ENCODE measurements at places on chromosomes 11 and 22.
A peak's percentile ranks its signal among the peaks of the same experiment; 100 is the strongest.

GRCh38 chr11:19673924-19674729 is 38.5 kb upstream of the NAV2 start:
- DNase-seq: peak; percentile 68

- no peak for DNase-seq
Observed at GRCh38 chr11:62132191-62132590, 8.4 kb downstream of the INCENP start.

DNA sequence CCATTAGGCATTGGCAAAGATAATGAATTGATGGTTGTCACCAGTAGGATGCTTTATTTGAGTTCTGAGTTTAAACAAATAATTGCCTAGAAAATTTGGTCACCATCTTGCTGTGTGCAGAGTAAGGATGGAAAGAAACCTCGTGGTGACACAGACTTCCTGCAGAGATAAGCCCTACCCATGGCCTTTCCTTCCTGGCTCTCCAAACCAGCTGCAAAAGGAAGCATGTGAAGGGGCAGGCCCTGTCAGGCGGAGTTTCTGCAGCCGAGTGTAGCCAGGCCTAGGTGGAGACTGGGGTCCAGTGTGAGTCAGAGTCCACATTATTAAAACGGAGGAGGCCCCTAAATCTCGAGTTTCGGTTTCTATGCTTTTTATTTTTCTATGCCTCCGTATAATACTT is 83.1 kb upstream of the ADSL start:
- DNase-seq: no peak

- DNase-seq: no peak
Observed at GRCh38 chr11:9761441-9761945, 97.6 kb downstream of the SWAP70 start.

- no peak for DNase-seq
Observed at GRCh38 chr11:101612481-101612880, 28.7 kb upstream of the TRPC6 start.

GRCh38 chr22:39480557-39480956 is 21.5 kb upstream of the MIEF1 start:
- DNase-seq: no peak

DNA sequence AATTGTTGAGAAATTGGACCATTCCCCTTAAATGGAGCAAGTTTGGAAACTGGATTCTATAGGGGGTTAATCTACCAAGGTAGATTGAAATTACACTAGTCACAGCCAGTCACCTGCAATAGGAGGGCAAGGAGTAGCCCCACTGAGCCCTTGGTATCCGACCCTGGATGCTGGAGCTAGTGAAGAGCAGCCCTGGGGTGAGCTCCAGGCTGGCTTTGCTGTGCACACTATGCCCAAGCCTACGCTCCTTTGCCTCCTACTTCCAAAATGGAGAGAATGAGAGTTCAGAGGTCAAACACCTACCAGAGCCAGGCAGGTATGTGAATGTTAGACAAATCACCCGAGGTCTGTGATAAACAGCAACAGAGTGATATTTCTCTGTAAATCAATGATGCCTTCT is 23.7 kb downstream of the SNU13 start:
- DNase-seq: no peak

- DNase-seq: no peak
Observed at GRCh38 chr11:10747733-10748132, 3.3 kb upstream of the CTR9 start.

- DNase-seq: no peak
Observed at GRCh38 chr11:82494988-82495432, 238.7 kb downstream of the FAM181B start.

GRCh38 chr11:15944460-15944859 is 411.9 kb downstream of the SOX6 start:
- DNase-seq: no peak

DNA sequence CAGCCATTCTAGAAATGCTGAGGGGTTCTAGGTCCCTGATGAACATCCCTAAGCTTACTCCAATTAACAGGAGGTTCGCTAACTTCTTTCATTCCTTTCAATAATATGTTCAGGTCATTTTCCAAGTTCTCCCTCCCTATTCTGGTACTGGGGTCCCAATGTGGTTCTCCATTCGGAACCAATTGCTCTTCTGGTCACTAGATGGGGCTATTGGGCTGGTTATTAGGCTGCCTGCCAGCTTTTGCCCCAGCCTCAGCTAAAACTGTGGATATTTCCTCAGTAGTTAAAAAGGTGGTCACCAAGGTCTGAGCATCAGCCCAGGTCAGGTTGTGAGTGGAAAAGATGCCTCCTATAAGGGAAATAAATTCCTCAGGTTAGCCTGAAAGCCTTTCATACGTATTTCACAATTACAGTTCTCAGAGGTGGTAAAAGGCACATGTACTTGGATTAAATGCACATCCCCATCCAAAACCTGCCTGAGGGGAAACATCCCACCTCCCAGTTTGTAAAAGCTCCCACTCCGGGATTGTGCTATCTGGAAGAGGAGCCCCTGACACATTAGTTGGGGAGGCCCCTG is 161.1 kb upstream of the CCDC179 start:
- no peak for DNase-seq

GRCh38 chr11:69010964-69011623 is 2.0 kb downstream of the MRGPRF start:
- no peak for DNase-seq

GRCh38 chr22:23626286-23626975 is 5.7 kb downstream of the DRICH1 start:
- DNase-seq: no peak

- DNase-seq: no peak
Observed at GRCh38 chr11:1531449-1532013, 40.5 kb downstream of the DUSP8 start.

- no peak for DNase-seq
Observed at GRCh38 chr22:40235308-40235707, 57.6 kb downstream of the TNRC6B start.

DNA sequence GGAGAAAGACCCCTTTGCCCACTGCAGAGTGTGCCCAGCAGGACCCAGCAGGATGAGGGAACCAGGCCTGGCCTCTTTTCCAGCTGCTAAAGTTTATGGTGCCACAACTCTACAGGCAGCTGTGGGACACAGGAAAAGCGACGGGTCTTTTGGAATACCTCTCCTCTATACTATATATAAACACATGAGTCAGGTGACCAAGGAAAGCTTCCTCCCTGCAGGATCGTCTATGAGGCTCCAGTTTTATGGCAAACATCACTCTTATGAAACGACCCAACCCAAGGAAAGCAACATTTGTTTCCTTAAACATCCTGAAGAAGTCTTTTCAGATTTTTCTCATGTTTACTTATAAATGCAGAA is 102.8 kb upstream of the AKIP1 start:
- DNase-seq: no peak

DNA sequence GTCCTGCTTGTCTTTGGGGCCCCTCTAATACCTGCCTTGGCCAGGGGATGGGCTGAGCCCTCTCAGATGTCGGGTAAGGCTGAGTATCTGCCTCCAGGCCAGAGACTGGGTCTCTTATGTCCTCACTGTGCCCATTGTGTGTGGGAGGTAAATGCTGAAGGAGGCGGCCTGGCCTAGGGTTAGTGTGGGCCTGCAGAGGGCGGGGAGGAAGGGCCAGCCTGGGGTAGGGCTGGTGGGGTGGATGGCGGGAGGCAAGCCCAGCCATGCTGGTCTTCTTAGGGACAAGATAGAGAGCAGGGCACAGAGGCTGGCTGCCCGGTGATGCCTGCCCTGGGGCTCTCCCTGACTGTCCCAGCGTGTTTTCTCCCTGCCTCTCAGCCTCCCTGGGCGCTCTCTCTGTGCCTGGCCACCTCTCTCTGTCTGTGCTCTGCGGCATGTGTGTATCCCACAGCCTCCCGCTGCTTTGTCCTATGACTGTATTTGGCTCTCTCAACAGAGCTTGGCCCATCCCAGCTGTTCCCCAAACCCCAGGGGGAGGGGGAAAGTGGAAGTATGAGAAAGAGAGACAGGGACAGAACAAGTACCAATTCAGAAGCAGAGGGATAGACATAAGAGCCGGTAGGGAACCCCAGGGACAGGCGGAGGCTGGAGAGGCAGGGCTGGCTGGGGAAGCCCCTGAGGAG is 57.0 kb downstream of the PDE2A start:
- no peak for DNase-seq

- DNase-seq: no peak
Observed at GRCh38 chr11:128903248-128904061, 12.3 kb downstream of the KCNJ5 start.

- no peak for DNase-seq
Observed at GRCh38 chr22:49455595-49455994, 372.1 kb downstream of the BRD1 start.

DNA sequence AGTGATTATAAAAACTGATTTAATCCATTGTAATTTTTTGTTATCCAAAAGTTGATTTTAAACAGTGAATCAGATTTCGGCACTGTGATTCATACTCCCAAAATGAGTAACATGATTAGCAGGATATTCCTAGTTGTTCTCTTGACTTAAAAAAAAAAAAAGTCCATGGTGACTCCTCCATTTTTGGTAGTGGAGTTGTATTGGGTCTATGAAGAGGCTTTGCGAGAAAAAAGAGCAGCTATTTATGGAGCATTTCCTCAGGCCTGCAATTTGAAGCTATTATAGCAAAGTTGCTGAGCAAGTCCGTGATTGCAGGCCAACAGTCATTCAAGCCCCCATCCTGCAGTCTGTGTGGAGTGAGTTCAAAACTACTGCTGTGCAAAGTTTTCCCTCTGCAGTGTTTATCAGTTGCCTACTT is 28.8 kb downstream of the YAP1 start:
- DNase-seq: no peak

Measured in hypothalamus (tissue), 51 donors.